ENCODE measurements at places on chromosomes 2 and 18. TPM values are rescaled to one million over a fixed set of nuclear protein-coding genes. Genes with fewer than 3 reads are reported as not detected.

Gene MAPK4
- total RNA-seq: 0.05 TPM

- DNase-seq: no peak
Observed at GRCh38 chr2:55923091-55923981, at the start of gene EFEMP1. TSS of gene EFEMP1 (minus strand) at chr2:55923782. CDS start at chr2:55922440, 1,342 bp downstream.

Gene SLC35F6
- total RNA-seq: 37.2 TPM

- DNase-seq: no peak
Observed at GRCh38 chr2:29629495-29629894, 291.9 kb downstream of the ALK start.

DNA sequence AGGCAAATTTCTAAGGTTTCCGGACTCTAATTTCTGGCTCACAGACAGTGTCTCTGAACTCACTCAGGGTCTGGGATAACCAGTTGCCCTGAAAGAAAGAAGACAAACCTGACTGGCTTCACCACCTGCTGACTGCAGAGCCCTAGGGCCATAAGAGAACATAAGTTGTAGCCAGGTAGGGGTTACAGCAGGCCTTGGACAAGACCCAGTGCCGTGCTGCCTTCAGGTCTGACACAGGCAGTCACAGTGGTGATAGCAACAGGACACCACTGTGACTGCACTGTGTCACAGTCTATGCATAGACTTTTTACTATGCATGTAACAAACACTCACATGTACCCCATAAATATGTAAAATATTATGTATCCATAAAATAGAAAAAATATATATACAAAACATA, 508.5 kb downstream of the PID1 start:
- no peak for DNase-seq
